Activated gamma-delta T cell treated with anti-CD3 and anti-CD28 coated beads, Interleukin-2, amount 50 U/mL, for 16 hours (primary cell): ENCODE measurements at places on chromosomes 13 and 19.

GRCh38 chr19:7333198-7334118 lies 15.3 kb upstream of the ARHGEF18 start:
- DNase-seq: no peak

GRCh38 chr13:109859216-109859835 lies 72.9 kb upstream of the IRS2 start:
- no peak for DNase-seq

GRCh38 chr19:16867211-16867610 lies 21.6 kb upstream of the F2RL3 start:
- no peak for DNase-seq

DNA sequence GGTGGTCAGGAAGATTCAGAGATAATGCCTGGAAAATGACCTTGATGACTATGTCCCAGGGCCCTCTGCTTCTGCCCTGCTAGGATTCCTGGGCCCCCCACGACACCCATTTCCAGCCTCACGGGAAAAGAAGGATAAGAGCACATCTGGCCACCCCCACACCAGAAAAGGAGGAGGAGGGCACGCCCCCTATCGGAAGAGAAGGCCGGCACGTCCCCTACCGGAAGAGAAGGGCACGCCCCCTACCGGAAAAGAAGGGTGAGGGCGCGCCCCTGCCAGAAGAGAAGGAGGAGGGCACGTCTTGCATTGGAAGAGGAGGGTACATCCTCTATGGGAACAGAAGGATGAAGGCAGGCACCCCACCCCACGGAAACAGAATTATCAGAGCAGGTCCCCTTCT lies 84.3 kb downstream of the IER2 start:
- peak; percentile 46 for DNase-seq

GRCh38 chr19:15332311-15332996 lies at the start of gene BRD4:
Gene BRD4, minus strand, starts transcription at chr19:15332539. Its CDS starts 59,440 bp downstream, at chr19:15273099.
- peak; percentile 61 for DNase-seq

DNA sequence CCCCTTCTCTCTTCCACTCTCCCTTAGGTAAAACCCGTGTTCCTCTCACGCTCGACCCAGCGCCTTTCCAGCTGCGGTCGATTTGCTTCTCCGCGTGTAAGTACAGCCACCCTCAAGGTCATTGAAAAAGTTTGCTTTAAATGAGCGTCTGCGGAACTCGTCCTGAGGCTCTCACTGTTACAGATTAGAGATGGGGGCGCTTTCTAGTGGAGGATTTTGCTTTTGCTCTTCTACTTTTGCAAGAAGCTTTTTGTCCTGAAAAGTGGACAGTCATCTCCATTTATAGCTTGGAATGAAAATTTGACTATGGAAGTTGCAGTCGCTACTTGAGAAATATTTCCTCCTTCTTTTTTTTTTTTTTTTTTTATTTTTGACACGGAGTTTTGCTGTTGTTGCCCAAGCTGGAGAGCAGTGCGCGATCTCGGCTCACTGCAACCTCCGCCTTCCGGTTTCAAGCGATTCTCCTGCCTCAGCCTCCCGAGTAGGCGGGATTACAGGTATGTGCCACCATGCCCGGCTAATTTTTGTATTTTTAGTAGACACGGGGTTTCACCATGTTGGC lies 595 bp upstream of the RAB20 start:
- no peak for DNase-seq

- no peak for DNase-seq
Observed at GRCh38 chr19:15471639-15472101, 7.3 kb upstream of the RASAL3 start.

- no peak for DNase-seq
Observed at GRCh38 chr13:50587115-50587514, 256.4 kb downstream of the DLEU7 start.

- DNase-seq: no peak
Observed at GRCh38 chr19:33731881-33732280, 64.8 kb upstream of the KCTD15 start.

DNA sequence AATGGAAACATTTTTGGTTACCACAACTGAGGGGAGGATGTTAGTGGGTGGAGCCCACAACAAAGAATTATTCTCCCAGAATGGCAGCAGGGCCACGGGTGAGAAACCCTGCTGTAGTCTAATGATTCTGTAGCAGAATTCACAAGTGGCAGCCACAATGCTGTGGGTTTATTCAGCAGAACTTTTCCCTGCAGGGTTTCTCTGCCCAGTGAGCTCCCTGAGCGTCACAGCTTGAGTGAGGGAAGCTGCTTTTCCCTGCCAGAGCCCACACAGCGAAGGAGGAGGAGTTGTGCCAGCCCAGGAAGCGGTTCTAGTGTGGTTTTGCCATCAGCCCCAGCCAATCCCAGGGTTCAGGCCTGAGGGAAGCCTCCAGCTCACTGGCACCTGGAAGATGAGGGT lies 4.4 kb downstream of the ATP12A start:
- DNase-seq: no peak

DNA sequence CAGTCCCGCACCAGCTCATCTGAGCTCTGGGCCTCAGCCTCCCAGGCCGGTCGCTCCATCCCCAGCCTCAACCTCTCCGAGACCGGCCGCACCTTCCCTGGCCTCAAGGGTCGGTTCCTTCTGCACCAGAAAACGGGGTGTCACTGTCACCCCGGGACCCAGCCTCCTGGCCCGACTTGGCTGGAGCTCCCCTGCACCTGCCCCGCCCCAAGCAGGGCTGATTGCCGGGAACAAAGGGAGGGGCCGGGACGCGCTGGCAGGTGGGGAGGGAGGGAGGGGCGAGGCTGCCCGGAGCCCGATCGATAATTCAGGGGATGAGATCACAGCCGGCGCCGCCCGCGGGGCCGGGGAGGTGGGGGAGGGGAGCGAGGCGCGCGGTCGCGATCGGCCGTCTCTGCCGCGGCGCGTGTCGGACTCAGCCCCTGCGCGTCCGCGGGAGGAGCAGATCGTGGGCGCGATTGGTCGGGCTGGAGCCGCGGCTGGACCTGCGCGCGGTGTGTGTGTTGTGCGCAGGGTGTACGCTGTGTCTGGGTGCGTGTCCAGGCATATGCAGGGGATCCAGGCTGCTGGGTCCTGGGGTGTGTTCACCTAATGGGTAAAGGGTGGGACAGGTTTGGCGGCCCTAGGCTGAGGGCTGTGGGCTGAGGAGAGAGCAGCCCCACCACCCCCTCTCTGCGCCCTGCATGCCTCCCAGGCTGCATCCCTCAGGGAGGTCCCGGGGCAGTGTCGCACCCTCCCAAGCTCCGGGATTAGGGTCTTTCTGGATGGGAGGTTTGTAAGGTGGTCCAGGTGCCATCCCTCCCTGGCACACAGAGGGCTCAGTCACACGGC lies 1.1 kb upstream of the SHC2 start:
- DNase-seq: no peak

- DNase-seq: no peak
Observed at GRCh38 chr13:20387441-20387971, 138.2 kb downstream of the CRYL1 start.

GRCh38 chr13:110290153-110290552 lies 16.8 kb downstream of the COL4A1 start:
- DNase-seq: no peak

- DNase-seq: no peak
Observed at GRCh38 chr19:29836409-29836825, 24.6 kb downstream of the CCNE1 start.

- DNase-seq: no peak
Observed at GRCh38 chr13:46348961-46349360, 38.1 kb downstream of the RUBCNL start.

GRCh38 chr19:11710313-11710712 lies 28.4 kb downstream of the ZNF823 start:
- DNase-seq: no peak

DNA sequence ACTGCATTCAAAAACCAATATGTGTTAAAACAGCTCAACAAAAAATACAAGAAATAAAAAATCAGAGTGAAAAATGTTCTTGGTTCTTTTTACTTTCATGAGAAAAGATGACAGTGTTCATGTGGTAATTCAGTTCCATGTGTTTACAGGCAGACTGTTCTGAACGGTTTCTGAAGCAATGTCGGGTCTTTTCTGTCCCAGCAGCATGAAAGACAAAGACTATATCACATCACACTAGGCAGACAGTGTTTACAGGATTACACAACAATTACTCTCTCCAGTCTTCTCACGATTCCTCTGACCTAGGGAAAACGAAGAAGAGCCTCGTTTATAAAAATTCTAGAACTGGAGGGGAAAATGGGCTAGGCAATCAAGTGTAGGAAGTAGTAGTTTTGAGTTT lies 83.4 kb downstream of the UBL3 start:
- DNase-seq: no peak

- DNase-seq: no peak
Observed at GRCh38 chr19:22545751-22546150, 88.4 kb upstream of the ZNF492 start.

DNA sequence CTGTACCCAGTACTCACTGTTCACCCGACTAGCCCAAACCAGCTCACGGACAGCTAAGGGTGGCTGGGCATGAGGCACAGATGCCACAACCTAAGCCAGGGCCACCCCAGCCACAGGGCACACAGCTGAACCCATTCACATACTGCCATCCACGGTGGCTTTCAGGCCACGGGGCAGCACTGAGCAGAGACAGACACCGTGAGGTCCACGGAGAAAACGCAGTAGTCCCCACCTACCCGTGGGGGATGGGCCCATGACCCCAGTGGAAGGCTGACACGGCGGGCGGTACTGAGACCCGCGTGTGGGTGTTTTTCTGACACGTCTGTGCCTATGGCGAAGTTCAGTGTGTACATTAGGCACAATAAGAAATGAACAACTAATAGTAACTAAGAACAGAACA lies 25.5 kb downstream of the IZUMO4 start:
- DNase-seq: no peak

DNA sequence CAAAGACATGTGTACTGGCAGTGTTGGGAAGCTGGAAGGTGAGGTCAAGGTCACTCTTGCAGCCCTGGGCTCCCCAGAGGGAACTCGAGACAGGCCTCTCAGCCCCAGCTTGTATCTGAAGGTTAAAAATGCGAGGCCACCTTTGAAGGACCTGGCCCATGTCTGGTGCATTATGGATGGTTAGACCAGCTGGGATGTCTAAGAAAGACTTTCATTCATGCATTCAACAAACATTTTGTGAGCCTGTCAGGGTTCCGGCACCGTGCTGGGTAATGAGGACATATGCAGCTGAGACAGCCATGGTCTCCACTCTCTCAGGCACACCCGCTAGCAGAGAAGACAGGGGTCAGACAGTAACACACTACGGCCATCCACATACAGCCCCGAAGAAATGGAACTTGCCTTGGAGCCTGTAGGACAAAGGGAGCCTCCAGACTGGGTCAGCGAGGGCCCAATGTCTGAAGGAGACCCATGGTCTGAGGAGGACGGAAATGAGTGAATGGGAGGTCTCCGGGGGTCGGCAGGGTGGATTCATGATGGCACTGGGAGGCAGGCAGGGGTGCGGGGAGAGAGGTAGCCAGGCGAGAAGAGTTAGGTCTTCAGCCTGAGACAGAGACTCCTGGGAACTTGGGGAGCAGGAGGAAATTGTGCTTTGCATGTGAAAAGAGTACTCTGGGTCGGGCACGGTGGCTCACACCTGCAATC lies 19.0 kb downstream of the VSTM2B start:
- DNase-seq: no peak

DNA sequence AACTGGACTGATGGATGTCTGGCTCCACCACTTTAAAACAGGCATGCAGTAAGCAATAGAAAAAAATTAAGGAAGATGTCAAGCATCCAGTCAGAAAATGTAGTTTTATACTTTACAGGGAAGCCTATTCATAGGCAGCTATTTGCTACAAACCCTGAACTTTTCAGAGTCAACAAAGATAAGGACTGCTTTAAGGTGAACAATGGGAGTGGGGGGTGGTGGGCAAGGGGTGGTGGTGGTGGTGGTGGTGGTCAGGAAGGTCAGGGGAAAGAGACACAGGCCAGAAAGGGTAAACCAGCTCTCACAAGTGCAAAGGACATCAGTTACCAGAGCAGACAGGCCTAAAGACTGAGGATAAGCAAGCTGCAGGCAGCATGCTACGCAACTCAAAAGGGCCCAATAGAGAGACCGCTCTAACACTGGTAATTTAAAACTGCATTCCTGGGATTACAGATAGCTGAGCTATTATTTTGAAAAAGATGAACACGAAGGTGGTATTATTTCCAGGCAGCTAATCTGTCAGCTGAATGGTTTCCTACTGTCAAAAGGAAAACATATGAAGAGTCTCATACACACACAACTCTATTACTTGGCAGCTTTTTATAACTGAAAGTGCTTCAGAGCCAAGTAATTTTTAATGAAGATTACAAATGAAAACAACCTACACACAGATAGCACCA lies 14.8 kb downstream of the BRD4 start:
- DNase-seq: no peak

DNA sequence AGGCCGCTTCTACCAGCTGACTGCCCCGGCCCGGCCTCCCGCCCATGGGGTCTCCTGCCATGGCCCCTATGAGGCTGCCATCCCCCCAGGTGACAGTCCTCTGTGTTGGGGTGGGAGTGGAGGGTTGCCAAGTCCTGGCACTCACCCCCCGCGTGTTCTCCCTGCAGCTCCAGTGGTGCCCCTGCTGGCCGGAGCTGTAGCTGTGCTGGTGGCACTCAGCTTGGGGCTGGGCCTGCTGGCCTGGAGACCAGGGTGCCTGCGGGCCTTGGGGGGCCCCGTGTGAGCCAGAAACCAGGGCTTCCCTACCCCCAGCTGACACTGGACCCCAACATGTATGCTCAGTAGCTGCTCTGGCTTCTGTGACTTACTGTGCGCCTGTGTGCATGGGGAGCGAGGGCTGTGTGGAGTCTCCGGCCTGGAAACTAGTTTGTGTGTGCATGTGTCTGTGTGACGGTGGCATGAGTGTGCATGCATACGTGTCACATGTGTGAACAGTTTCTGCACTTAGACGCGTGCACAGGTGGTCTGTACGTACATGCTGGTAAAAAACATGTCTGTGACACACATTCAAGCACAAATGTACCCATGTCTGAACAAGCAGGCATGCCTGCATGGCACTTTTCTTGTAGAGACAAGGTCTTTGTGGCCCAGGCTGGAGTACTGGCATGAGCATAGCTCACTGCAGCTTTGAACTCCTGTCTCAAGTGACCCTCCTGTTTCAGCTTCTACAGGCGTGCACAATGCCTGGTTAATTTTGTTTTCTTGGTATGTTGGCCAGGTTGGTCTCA lies 4.9 kb downstream of the ACP4 start:
- DNase-seq: no peak

DNA sequence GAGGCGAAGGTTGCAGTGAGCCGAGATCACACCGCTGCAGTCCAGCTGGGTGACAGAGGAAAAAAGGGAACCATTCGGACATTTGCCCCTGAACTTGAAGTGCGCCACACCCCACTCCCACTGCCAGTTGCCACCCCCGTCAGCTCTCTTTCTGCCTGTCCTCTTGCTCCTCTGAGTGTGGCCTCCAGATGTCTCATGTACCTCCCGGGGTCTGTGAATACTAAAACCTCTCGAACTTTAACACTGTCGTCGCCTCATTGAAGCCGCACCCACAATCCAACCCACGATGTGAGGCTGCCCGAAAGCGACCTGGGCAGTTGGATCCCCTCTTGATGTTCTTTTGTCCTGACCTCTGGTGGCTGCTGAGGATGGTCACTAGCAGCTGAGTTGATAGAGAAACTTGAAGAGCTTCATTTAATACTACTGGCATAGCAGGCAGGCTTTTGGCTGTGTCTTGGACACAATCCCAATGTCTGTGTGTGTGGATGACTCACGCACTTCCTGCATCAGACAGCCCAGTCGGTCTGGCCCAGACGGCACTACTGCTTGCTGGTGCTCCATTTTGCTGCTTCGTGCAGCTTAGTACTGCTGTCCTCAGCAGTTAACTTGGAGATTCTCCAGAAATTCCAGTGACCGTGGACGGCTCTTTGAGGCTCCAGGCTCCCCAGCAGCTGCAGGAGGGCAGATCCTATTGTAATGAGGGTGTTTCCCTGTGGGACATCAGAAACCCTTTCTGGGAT lies 4.2 kb downstream of the FPR3 start:
- DNase-seq: no peak

GRCh38 chr13:50715402-50716146 lies 127.9 kb downstream of the DLEU7 start:
- no peak for DNase-seq
